NCI-H510A (cell line): ENCODE measurements at places on chromosomes 3 and 15.

DNA sequence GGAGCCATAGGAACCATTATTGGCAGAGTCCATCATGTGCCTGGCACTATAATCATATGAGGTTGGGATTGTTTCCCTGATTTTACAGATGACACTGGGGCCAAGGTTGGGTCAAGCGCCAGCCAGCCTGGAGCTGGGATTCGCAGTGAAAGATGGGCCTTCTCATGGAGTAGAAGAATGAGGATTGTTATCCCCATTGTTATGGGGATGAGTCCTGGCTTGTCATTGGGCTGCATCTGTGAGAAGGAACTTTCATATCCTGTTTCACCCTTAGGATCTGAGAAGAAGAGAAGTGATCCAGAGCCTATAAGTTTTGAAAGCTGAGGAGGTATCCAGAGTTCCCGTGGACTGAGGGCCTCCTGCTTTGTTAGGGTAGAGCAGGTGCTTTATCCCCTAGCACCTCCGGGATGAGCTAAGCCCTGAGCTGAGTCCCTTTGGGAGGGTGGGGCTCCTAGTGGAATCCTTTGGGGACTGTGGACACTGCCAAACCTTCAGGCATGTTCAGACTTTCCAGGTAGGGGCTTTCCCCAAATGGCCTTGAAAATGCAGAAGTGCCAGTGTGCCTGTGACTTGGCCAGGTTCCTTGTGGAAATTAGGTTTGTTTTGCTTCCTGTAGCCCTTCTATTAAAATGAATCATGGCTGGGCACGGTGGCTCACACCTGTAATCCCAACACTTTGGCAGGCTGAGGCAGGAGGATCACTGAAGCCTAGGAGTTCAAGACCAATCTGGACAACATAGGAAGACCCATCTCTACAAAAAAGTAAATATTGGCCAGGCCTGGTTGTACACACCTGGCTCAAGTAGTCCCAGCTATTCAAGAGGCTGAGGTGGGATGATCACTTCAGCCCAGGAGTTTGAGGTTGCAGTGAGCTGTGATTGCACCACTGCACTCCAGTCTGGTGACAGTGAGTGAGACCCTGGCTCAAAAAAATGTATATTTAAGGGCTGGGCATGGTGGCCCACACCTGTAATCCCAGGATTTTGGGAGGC is 30.2 kb upstream of the BSN start:
- no peak for DNase-seq

- no peak for DNase-seq
Observed at GRCh38 chr15:86620641-86621349, 541.1 kb downstream of the AGBL1 start.

GRCh38 chr15:93020976-93021772 is 67.8 kb downstream of the RGMA start:
- DNase-seq: no peak

- no peak for DNase-seq
Observed at GRCh38 chr15:86905625-86906256, 826.1 kb downstream of the AGBL1 start.

GRCh38 chr3:115628075-115628412 is 4.7 kb downstream of the GAP43 start:
- DNase-seq: no peak

- DNase-seq: no peak
Observed at GRCh38 chr3:37934631-37935289, 55.8 kb upstream of the VILL start.

- DNase-seq: peak; percentile 25
Observed at GRCh38 chr3:39329493-39329892, at the start of gene CCR8. Gene CCR8, plus strand, starts transcription at chr3:39329709. Its CDS starts 2,623 bp downstream, at chr3:39332332.

DNA sequence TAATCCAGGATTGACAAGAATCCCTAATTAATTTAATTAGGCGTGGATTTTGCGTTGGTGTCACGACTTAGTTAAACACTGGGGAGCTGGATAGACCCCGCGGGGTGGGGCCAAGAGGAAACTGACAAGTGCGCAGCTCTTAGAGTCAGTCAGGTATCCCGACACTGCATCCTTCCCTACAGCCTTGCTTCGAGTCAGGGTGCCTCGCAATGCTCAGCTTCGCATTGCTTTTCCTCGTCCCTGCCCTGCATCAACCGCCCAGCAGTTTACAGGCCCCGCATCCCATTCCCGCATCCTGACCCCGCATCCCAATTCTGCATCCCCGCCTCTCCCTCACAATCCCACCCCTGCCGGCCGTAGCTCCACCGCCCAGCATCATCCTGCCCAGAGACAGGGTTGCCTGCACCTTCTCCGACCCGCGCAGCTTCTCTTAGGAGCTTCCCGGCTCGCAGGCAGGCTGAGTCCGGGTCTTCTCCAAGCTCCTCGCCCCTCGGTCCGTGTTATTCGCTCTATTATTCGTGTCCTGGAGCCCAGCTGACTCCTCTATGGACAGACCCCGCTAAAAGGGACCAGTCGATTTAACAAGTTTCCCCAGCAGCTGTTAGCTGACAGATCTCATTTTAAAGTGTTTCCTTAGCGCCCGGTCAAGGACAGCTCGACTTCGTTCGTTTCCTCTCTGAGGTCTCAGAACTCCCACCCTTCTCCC is 699 bp upstream of the SHOX2 start:
- no peak for DNase-seq

- DNase-seq: no peak
Observed at GRCh38 chr3:189914799-189915198, 205.9 kb downstream of the P3H2 start.

GRCh38 chr15:89781891-89782618 is 5.9 kb downstream of the MESP2 start:
- DNase-seq: no peak

- DNase-seq: no peak
Observed at GRCh38 chr3:173733029-173733652, 335.6 kb downstream of the NLGN1 start.

DNA sequence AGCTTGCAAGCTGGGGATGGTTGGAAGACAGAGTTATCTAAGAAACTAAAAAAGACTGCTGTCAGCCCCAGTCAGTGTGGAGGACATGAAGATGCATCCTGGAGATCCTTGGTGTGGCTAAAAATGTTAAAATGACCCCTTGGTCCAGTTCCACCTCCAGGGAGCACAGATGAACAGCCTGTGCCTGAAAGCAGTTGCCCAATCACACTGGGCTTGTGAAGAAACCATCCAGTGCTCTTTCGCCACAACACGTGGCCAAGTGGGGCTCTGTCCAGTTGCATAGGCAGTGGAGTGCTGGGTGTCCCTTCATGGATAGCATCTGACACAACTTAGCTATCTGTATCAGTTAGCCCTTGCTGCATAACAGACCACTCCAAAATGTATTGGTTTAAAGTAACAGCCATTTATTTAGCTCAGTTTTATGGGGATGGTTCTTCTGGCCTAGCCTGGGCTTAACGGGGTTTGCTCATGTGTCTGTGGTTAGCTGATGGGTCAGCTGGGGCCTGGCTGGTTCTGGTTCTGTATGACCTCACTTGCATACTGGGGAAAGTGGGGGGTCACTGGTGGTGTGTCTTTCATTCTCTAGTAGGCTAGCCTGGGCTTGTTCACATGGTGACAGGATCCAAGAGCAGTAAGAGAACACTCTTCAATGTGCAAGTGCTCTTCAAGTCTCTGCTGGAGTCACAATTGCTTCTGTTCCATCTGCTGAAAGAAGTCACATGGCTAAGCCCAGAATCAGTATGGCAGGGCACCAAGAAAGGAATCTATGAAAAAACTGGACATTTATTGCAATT is 226.2 kb downstream of the PDCD6IP start:
- peak; percentile 16 for DNase-seq

DNA sequence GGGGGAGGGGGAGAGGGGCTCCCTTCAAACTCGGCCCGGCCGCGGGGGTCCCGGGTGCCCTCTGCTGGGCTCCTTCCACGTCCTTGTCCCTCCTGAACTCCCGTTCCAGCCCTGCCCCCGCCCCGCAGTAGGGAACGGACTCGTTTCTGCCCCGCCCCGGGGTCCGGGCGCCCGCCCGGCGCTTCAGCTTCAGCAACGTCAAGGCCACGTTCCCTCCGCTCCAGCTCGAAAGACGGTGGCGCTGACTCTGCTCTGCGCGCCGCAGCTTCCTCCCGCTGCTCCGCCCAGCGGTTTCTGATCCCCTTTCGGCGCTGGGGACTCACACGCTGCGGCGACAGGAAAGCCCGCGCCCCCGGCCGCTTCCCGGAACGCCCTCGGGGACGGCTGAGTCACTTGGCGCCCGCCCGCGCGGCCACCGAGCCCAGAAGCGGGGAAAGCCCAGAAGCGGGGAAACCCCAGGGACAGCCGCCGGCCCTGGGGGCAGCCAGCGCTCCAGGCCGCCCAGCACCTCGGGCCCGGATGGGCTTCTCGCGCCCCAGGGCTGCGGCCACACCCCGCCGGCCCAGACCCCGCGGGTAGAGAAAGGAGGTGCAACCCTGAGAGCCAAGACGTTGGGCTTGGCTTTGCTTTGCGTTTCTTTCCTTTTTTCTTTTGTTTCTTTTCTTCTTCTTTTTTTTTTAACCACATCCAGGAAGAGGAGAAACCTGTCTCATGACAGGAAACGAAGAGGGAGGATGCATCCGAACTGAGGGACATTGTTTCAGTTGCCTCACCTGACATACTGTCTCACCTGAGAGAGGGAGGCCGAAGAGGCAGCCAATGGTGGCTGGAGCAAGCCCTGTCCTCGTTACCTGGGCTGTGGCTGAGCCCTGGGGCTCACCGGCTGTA is 28.9 kb downstream of the ARHGAP31 start:
- DNase-seq: peak; percentile 59

- DNase-seq: no peak
Observed at GRCh38 chr3:170145278-170145677, 36.3 kb downstream of the PHC3 start.

DNA sequence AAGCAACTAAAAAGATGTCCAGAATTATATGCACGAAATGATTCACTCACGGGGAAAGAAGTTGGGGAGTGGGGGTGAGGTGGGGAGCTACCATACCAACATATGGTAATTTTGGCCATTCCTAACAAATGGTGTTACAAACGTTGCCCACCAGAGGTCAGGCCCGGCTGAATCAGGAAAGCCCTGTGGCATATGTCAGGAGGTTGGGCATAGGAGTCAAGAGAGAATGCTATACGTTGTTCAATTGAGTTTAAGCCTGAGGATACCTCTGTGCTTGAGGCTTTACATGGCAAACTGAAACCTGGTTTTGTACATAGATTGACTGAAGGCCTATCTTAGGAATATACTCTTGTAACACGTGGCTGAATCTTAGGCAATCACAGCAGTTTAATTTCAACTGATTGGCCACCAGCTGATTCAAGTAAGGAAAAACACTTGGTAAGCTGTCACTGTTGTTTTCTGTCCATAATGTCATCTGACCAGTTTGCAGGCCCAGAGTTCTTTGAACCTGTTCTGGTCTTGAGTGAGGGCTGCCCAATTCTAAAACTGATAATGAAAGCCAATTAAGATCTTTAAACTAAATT is 23.4 kb upstream of the SLC2A2 start:
- peak; percentile 66 for DNase-seq

DNA sequence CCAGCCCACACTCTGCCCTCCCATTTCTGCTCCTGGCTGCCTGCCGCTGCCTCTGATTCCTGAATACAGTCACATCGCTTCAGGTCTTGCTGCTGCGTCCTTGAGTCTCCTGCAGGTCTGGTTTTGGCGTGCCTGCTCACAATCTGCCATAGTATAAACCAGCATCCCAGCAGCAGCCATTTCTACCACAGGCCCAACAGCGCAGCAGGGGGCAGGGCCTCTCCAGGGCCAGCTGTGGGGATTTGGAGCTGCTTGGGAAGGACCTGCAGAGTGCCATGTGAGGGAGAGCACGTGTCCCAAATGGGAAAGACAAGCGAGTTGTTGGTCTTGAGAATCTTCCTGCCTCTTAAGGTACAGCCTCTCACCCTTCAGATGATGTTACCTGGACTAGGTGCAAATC is 398.3 kb upstream of the PPP2R3A start:
- no peak for DNase-seq

DNA sequence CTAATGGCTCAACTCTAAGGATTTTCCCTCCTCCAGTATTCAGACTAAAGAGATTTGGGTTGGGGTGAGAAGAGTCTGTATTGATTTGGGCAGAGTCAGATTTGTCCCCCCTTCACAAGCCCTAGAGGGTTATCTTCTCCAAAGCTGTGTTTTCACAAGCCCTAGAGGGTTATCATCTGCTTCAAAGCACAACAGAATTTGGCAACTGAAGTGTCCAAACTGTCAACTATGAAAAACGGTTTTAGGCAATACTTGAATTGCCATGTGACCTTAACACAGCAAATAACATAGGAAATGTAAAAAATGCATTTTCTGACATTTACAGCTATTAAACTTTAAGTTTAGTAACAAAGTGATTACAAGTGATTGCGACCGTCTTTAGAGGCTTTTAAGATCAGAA is 119.9 kb downstream of the IMPG2 start:
- no peak for DNase-seq

- DNase-seq: no peak
Observed at GRCh38 chr15:70035719-70036077, 62.0 kb downstream of the TLE3 start.

DNA sequence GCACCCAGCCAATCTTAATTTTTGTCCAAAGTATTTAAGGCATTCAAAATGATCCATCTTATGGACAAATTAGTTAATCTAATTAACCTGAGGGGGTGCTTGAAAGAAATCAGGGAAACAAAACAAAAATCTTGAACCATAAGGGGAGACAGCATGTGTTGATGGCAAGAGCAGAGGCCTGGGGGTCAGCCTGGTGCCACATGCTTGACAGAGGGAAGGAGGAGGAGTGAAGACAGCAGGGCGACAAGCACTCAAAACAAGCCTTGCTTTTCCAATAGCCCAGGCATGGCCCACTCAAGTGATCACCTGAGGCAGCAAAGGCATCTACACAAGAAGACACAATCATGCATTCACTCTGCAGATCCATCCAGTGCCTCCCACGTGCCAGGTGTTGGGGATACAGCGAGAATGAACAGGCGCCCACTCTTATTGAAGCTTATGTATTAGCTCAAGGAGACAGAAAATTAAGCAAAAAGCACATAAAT is 25.0 kb upstream of the MGLL start:
- no peak for DNase-seq

GRCh38 chr3:37148208-37148607 is 26.2 kb downstream of the LRRFIP2 start:
- no peak for DNase-seq

DNA sequence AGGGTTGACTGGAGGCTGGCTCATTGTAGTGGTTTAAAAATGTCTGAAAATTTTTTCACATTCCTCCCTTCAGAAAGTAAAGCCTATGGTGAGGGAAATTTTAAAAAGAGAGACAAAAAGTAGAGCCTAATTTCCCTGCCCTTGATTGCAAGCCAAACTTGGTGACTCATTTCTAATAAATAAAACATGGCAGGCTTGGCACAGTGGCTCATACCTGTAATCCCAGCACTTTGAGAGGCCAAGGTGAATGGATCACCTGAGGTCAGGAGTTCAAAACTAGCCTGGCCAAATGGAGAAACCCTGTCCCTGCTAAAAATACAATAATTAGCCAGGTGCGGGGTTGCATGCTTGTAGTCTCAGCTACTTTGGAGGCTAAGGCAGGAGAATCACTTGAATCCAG is 18.9 kb upstream of the ARRDC4 start:
- no peak for DNase-seq
